Tibial nerve (tissue), 4 donors: ENCODE measurements at places on chromosomes 11 and 22. TPM values are rescaled to one million over a fixed set of nuclear protein-coding genes. Genes with fewer than 3 reads are reported as not detected.

- H3K27ac ChIP-seq: no peak overlapping the region
- H3K27me3 ChIP-seq: no peaks in the 10 kb centered on the region
- H3K4me3 ChIP-seq: no peak overlapping the region
- no peaks in the 10 kb centered on the region for H3K36me3 ChIP-seq
These were observed 29.1 kb upstream of the TMPRSS4 start for GRCh38 chr11:118047749-118048148.

GRCh38 chr11:575313-575995 is 816 bp upstream of the PHRF1 start:
- no peak for DNase-seq
- peak overlapping the region; percentile 43 for H3K4me3 ChIP-seq
- no peaks in the 10 kb centered on the region for H3K27me3 ChIP-seq
- no peaks in the 10 kb centered on the region for H3K36me3 ChIP-seq

DNA sequence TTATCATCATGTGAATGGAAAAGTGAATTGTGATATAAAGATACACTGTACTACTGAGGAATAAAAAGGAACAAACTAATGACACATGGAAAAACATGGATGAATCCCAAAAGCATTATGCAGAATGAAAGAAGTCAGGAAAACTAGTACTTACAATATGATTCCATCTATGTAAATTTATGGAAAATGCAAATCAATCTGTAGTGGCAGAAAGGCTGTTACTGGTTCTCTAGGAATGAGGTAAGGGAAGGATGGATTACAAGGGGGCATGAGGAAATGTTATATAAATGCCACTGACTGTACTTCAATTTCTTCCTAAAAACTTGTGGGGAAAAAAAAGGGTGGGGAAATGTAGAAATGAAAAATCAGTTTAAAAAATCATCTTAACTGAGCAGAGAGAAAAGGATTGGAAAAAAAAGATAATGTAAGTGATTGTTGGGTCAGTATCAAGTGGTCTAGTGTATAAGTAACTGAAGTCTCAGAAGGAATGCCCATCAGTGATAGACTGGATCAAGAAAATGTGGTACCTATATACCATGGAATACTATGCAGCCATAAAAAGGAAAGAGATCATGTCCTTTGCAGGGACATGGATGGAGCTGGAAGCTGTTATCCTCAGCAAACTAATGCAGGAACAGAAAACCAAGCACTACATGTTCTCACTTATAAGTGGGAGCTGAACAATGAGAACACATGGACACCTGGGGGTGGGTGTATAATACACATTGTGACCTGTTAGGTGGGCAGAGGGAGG is 48.8 kb downstream of the USP35 start:
- H3K4me3 ChIP-seq: no peak overlapping the region
- peaks cover 23% of the 10 kb centered on the region for H3K36me3 ChIP-seq
- H3K27ac ChIP-seq: no peak overlapping the region
- no peaks in the 10 kb centered on the region for H3K4me1 ChIP-seq

The AKIP1 gene
- total RNA-seq: 17.7 TPM

GRCh38 chr11:47946682-47947559 is 33.4 kb upstream of the PTPRJ start:
- H3K4me1 ChIP-seq: peaks cover 5% of the 10 kb centered on the region
- no peaks in the 10 kb centered on the region for H3K36me3 ChIP-seq
- peak overlapping the region; percentile 40 for H3K27ac ChIP-seq
- H3K4me3 ChIP-seq: no peak overlapping the region

DNA sequence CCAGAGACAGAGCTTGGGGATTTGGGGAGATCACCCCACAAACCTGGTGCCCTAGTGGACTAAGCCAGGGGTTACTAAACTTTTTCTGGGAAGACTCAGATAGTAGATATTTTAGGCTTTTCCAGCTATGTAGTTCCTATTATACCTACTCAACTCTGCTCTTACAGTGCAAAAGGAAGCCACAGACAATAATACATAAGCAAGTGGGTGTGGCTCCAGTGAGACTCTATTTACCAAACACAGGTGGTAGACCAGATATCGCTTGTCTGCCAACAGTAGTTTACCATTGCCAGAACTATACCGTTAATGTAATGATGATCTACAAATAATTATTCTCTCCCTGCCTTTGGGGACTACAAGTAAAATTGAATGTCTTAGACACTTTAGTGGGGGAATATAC is 6.9 kb downstream of the LDHC start:
- H3K36me3 ChIP-seq: no peaks in the 10 kb centered on the region
- H3K27ac ChIP-seq: no peak overlapping the region
- no peak overlapping the region for H3K4me3 ChIP-seq
- H3K4me1 ChIP-seq: no peaks in the 10 kb centered on the region

DNA sequence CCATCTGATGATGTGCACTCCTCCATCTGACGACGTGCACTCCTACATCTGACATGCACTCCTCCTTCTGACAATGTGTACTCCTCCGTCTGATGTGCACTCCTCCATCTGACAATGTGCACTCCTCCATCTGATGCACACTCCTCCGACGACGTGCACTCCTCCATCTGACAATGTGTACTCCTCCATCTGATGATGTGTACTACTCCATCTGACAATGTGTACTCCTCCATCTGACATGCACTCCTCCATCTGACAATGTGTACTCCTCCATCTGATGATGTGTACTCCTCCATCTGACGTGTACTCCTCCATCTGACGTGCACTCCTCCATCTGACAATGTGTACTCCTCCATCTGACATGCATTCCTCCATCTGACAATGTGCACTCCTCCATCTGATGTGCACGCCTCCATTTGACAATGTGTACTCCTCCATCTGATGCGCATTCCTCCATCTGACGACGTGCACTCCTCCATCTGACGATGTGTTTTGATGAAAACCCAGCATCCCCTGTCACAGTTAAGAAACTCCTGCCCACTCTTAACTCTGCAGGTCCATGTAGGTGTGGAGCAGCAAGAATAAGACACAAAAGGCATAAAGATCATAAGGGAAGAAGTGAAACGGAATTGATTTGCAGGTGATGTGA is 9.7 kb upstream of the IL17REL start:
- no peaks in the 10 kb centered on the region for H3K36me3 ChIP-seq
- no peaks in the 10 kb centered on the region for H3K4me1 ChIP-seq
- H3K27ac ChIP-seq: no peak overlapping the region
- DNase-seq: no peak

GRCh38 chr11:2778630-2779498 is 79.1 kb upstream of the KCNQ1OT1 start:
- peak overlapping the region; percentile 79 for H3K27ac ChIP-seq
- no peaks in the 10 kb centered on the region for H3K36me3 ChIP-seq
- no peak overlapping the region for H3K4me3 ChIP-seq
- H3K27me3 ChIP-seq: no peaks in the 10 kb centered on the region
- DNase-seq: peak; percentile 42
- peaks cover 44% of the 10 kb centered on the region for H3K4me1 ChIP-seq

The ARSA gene
- 33.2 TPM for total RNA-seq

The ENTHD1 gene
- 3.3 TPM for total RNA-seq

- no peaks in the 10 kb centered on the region for H3K27me3 ChIP-seq
- H3K4me3 ChIP-seq: no peak overlapping the region
- H3K27ac ChIP-seq: no peak overlapping the region
These were observed 15.0 kb downstream of the DENND5A start for GRCh38 chr11:9250139-9250582.
